ENCODE measurements at places on chromosomes 6 and 20. TPM values are rescaled to one million over a fixed set of nuclear protein-coding genes. Genes with fewer than 3 reads are reported as not detected.
A peak's percentile ranks its signal among the peaks of the same experiment; 100 is the strongest.

DNA sequence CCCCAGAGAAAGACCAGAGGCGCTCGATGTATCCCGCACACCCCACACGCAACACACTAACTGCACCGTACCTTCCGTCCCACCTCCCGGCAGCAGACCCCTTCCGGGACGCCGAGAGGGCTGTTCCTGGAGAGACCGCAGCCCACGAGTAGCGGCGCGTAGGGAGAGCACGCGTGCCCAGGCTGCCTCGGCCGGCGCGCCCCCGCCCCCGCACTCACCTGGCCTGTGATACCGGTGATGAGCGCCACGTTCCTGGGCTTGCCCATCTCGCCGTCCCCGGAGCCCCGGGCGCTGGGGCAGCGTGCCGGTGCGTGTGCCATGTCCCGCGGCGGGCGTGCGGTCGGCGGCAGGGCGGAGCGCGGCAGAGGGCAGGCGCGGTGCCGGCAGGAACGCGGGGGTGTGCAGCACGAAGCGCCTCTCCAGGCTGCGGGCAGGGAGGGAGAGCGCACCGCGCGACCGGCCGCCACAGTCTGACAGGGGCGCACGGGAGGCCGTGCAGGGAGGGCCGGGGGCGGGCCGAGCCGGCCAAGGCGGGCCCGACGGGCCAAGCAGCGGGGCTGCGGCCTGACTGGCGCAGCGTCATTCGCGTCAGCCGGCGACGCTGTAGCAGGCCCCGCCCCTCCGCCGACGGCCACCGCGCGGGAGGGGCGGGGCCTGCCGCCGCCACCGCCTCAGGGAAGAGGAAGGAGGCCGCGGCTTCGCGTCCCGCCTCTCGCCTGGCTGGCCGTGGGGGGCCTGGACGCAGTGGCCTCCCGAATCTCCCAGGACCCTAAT, at the start of gene GMDS:
Gene GMDS (minus strand): TSS at position 503 of the 774 bp plus-strand sequence.
- no peaks in the 10 kb centered on the region for H3K27me3 ChIP-seq
- no peaks in the 10 kb centered on the region for H3K4me1 ChIP-seq
- peak; percentile 91 for DNase-seq
- peak within 1 kb of the TSS; percentile 95 for H3K4me3 ChIP-seq
- no peaks in the 10 kb centered on the region for H3K36me3 ChIP-seq
- H3K27ac ChIP-seq: peak within 1 kb of the TSS; percentile 91

DNA sequence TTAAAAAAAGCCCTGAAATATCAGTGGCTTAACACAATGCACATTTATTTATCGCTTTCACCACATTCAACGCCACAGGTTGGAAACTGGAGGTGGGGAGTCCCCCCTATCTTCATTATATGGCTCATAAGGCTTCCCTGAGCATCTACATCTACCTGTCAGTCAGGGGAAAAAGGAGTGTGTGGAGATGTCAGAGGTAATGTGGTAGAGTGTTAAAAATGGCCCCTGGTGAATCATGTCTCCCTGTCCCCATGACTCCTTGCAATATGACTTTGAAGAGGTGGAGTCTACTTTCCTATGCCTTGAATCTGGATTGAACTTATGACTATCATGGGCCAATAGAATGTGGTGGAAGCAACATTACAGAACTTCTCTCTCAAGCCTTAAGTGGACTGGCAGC, 65.5 kb upstream of the BTBD3 start:
- no peaks in the 10 kb centered on the region for H3K4me1 ChIP-seq
- DNase-seq: no peak
- H3K27me3 ChIP-seq: no peaks in the 10 kb centered on the region
- H3K4me3 ChIP-seq: no peak overlapping the region

GRCh38 chr6:16441262-16441661, 202.9 kb downstream of the GMPR start:
- H3K36me3 ChIP-seq: no peaks in the 10 kb centered on the region
- H3K27me3 ChIP-seq: no peaks in the 10 kb centered on the region
- no peak overlapping the region for H3K4me3 ChIP-seq
- no peak for DNase-seq

The GCNT2 gene
- 18.6 TPM for total RNA-seq

GRCh38 chr6:144215402-144215931, 65.2 kb downstream of the STX11 start:
- peak overlapping the region; percentile 40 for H3K4me3 ChIP-seq
- no peaks in the 10 kb centered on the region for H3K4me1 ChIP-seq
- H3K36me3 ChIP-seq: no peaks in the 10 kb centered on the region
- H3K27ac ChIP-seq: no peak overlapping the region
- H3K27me3 ChIP-seq: no peaks in the 10 kb centered on the region
- no peak for DNase-seq

DNA sequence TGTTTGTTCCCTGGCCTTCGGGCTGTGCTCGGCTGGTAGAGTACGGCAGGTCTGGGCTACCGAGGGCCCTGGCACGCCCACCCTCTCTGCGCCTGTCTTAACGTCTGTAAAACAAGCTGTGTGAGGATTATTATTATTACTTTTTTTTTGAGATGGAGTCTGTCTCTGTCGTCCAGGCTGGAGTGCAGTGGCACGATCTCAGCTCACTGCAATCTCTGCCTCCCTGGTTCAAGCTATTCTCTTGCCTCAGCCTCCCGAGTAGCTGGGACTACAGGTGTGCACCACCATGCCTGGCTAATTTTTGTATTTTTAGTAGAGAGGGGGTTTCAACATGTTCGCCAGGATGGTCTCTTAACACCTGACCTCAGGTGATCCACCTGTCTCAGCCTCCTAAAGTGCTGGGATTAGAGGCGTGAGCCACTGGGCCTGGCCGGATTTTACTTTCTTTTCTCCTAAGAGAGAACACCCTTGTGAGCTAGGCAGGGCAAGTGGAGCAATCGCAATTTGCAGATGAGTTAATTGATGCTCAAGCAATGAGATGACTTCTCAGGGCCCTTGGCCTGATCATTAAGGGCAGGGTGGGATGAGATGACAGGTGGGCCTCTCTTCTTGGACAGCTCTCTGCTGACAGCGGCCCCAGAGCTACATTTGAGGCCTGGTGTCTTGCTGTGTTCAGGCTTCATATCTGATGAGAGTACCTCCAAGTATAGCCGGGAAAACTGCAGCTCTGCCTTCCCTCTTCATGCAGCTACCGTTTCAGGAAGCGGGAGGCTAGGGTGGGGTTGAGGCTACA, 859 bp upstream of the SMIM29 start:
- no peaks in the 10 kb centered on the region for H3K4me1 ChIP-seq
- H3K27me3 ChIP-seq: no peaks in the 10 kb centered on the region
- no peaks in the 10 kb centered on the region for H3K36me3 ChIP-seq
- DNase-seq: no peak
- H3K27ac ChIP-seq: peak overlapping the region; percentile 67

The FHL5 gene
- total RNA-seq: 38.3 TPM

DNA sequence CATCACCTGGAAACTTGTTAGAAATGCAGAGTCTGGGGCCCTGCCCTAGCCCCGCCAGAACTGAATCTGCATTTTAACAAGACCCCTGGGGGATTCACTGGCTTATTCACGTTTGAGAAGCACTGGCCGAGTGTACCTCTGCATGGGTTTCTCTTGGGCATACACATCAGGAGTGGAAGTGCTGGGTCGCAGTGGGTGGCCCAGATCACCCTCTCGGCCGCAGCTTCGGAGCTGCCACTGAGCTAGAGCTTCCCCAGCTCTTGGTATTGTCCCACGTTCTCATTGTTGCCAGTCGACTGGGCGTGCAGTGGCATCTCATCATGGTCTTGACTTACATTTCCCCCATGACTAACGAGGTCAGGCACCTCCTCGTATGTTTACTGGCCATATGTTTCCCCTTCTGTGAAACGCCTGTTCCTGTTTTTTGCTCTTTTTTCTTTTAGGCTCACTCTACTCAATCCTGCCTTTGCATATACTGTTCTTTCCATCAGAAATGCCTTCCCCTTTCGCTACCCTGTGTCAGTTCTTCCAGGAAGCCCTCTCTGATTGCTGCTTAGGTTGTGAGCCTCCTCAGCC, 3.0 kb upstream of the DLGAP4 start:
- no peaks in the 10 kb centered on the region for H3K27me3 ChIP-seq
- H3K4me3 ChIP-seq: no peak overlapping the region
- H3K4me1 ChIP-seq: no peaks in the 10 kb centered on the region

DNA sequence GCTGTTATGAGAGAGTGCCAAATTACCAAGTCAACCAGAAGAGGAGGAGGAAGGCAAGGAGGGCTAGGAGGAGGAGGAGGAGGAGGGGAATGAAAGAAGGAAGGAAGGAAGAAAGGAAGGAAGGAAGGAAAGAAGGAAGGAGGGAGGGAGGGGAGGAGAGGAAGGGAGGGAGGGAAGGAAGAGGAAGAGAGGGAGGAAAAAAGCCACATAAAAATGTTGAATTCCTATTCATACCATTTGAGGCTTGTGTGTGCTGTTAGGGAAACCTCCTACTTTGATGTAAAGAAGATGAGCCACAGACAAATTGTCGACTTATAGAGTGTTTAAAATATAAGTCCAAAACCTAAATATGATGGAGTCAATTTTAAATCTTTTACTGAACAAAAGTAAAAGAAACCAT, 65.3 kb upstream of the MYLIP start:
- no peak for DNase-seq
- no peaks in the 10 kb centered on the region for H3K4me1 ChIP-seq
- no peak overlapping the region for H3K4me3 ChIP-seq
- H3K27me3 ChIP-seq: no peaks in the 10 kb centered on the region
- no peaks in the 10 kb centered on the region for H3K36me3 ChIP-seq
- H3K27ac ChIP-seq: no peak overlapping the region

The SPO11 gene
- not detected for total RNA-seq

The ZKSCAN4 gene
- total RNA-seq: 6.8 TPM

The TMEM63B gene
- 23.5 TPM for total RNA-seq

DNA sequence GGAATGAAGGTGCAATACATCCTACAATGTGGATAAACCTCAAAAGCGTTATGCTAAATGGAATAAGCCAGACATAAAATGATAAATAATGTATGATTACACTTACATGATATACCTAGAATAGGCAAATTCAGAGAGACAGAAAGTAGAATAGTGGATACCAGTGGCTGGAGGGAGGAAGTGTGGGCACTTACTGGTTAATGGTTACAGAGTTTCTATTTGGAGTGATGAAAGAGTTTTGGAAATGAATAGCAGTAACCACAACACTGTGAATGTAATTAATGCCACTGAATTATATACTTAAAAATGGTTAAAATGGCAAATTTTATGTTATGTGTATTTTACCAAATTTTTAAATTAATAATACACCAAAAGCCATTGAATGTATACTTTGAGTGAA, 71.4 kb upstream of the CST7 start:
- DNase-seq: no peak
- no peaks in the 10 kb centered on the region for H3K4me1 ChIP-seq
- no peak overlapping the region for H3K27ac ChIP-seq
- no peaks in the 10 kb centered on the region for H3K36me3 ChIP-seq
- H3K27me3 ChIP-seq: no peaks in the 10 kb centered on the region

DNA sequence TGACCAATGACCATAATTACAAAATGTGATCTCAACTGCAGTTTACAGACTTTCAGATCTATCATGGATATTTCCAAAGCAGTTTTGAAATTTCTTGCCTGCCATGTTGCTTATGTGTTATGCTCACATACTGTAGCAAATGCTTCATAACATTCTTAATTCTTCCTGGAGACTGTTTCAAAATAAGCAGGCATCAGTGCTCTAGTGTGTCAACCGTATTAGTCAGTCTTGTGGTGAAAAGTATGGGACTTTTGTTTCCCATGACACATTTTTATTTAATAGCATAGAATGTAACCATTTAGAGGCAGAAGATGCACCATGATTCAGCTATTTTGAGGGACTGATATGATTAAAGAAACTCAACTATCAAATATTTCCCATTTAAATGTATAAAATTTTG, 1.7 kb downstream of the POPDC3 start:
- no peak overlapping the region for H3K4me3 ChIP-seq
- H3K36me3 ChIP-seq: no peaks in the 10 kb centered on the region
- DNase-seq: no peak
- H3K27ac ChIP-seq: no peak overlapping the region
- no peaks in the 10 kb centered on the region for H3K27me3 ChIP-seq

DNA sequence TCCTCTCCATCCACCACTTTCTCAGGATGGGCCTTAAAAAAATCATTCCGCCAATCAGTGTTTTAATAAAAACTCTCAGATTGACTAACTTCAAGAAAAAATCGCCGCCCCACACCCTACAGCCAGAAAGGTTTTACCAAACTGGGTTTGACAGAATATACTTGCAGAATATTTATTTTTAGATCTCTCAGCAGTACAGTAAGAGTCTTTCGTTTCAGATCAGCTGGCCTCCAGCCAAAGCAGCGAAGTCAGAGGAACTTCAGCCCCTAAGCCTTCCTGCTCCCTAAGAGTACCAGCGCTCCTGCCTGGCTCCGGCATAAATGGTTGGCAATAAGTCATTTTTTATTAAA, 24.7 kb downstream of the TBC1D7 start:
- DNase-seq: peak; percentile 93
- no peaks in the 10 kb centered on the region for H3K36me3 ChIP-seq
- H3K4me3 ChIP-seq: peak overlapping the region; percentile 60
- H3K27me3 ChIP-seq: no peaks in the 10 kb centered on the region

GRCh38 chr6:81985191-81985590, 232.7 kb upstream of the TENT5A start:
- H3K4me1 ChIP-seq: peaks cover 3% of the 10 kb centered on the region
- H3K36me3 ChIP-seq: no peaks in the 10 kb centered on the region
- no peak overlapping the region for H3K4me3 ChIP-seq
- DNase-seq: no peak
- H3K27ac ChIP-seq: no peak overlapping the region

DNA sequence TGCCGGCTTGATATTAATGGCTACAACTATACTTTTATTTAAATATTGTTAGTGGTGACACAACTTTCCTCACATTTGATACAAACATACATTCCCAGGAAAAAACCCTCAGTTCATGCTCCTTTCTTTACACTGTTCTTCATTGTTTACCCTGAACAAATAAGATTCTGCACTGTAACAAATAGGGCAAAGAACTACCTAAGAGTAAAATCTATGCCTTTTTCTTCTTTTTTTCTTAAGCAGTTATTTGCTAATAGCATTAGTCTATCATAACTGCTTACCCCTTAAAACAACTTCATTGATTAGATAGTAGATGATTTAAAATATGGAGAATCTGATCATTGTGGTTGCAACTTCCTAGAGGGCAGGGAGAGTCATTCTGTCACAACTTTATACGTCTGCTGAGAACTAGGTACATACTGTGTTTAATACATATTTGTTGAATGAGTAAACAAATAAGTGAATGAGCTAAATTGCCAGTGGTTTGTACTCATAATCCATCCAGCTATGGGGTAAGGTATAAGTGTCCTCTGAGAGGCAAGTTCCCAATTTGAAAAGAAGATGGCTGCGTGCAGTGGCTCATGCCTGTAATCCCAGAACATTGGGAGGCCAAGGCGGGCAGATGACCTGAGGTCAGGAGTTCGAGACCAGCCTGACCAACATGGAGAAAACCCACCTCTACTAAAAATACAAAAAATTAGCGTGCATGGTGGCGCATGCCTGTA, 161.0 kb downstream of the CDK19 start:
- H3K27ac ChIP-seq: no peak overlapping the region
- no peak overlapping the region for H3K4me3 ChIP-seq
- H3K4me1 ChIP-seq: no peaks in the 10 kb centered on the region
- H3K36me3 ChIP-seq: peaks cover 3% of the 10 kb centered on the region
- no peak for DNase-seq

Measured in aorta (tissue), 5 donors.